ENCODE measurements at places on chromosomes 11 and 22.
A peak's percentile ranks its signal among the peaks of the same experiment; 100 is the strongest.

DNA sequence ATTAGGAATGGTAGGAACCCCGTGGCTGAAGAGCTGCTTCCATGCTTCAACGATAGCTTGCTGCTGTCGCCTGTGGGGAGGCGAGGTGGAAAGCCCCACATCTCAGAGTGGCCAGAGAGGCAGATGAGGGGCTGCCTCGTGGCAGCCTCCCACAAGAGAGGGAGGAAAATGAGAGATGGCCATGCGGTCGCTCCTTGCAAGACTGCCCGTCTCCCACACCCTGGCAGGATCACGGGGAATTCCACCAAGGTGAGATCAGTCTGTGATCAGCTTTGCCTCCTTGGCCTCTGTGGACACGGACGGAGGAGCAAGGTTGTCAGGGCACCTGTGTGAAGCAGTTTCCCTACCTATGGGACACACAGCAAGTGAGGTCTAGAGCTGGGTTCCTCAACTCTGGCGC, 3.0 kb downstream of the CRYBA4 start:
- no peak for DNase-seq

GRCh38 chr11:1853376-1854131, 670 bp downstream of the LSP1 start:
- DNase-seq = no peak

DNA sequence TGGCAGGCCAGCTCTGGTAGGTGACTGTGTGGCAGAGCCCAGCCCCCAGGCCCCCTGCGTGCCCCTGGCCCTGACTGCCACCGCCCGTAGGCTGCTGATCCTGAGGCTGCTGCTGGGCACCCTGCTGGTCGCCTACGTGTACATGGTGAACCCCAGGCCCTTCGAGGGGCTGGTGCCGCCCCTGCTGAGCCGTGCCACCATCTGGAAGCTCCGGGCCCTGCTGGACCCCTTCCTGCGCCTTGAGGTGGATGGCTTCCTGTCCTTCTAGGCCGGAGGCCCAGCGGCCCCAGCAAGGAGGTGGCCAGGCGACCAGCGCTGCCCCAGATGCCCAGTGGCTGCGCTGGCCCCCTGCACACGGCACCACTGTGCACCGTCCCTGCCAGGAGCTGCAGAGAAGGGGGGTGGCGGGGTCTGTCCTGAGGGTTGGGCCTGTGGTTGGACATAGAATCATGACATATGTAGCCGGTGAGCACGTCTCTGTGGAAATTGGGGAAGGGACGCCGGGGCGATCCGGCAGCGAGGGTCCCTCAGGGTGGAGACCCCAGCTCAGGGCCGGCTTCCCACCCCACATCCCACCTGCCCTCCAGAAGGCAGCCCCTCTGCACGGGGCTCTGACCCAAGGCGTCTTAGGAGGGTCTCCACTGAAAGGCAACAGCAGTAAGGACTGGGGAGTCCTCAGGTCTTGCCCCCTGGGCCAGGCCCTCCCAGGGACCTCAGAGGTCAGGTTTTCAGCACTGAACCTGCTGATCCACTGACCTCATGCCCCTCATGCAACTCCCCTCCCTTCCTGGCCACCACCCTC, 185.4 kb downstream of the IGLL1 start:
- no peak for DNase-seq

DNA sequence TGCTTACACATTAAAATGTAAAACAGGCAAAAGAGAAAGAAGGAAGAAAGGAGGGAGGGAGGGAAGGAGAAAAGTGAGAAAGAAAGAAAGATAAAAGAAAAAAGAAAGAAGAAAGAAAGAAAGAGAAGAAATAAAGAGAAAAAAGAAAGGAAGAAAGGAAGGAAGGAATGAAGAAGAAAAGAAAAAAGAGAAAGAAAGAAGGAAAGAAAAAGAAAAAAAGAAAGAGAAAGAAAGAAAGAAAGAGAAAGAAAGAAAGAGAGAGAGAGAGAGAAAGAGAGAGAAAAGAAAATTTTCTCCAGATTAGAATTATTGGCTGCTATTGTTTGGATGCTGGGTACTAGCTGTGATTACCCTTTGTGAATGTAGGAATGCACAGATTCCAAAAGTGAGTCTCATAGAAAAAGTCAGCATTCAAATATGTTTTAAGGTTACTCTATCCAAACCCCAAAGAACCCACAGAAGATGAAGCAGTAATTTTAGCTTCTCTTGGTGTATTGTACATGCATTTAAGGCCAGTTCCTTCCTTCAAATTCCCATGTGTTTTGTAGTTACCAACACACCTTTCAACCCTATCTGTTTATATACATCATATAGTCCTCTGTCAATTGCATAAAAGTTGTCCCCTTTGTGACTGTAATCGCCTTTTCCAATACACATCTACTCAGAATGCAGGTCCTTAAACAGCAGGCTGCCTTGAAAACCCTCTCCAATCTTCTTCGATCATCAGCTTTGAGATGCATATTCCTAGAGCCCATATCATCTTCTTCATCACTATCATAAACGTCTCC, 789 bp upstream of the FAM111A start:
- DNase-seq = no peak

- no peak for DNase-seq
Observed at GRCh38 chr11:96215826-96216225, 127.2 kb downstream of the MAML2 start.

DNA sequence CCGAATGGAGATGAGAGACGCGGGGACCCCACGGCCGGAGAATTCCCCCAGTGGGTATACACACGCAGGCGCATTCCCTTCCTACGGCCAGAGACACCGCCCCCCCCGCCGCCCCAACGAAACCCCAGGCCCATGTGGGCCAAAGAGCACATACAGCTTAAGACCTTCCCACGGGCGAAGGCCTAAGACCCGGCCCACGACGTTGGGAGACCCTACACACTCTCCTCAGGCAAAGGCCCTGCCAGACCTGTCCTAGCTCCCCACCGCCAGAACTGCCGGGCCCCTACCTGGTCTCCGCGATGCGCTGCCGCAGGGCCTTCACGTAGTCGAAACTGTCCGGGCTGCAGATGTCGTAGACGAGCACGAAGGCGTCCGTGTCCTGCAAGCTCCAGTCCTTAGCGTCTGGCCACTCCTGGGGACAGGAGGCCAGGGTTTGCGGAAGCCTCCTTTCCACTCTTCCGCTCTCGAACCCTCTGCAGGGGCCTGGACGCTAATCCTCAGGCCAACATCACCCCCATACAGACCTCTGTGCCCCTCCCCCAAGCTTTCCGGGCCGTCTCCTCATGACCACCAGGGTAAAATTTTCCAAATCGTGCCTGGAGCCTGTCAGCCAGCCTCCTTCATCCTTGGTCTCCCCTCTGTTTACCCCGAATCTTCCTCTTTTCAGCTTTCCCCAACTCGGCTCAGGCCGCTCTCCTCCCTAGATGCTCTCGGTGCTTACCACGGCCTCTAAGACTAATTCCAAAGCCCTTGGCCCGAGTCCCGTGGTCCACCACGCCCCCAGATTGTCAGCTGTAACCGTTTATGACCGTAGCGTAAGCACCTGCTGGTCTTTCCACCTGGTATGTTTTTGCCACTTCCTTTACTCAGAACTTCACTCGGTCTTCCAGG, 1.7 kb downstream of the RASL10A start:
- no peak for DNase-seq

DNA sequence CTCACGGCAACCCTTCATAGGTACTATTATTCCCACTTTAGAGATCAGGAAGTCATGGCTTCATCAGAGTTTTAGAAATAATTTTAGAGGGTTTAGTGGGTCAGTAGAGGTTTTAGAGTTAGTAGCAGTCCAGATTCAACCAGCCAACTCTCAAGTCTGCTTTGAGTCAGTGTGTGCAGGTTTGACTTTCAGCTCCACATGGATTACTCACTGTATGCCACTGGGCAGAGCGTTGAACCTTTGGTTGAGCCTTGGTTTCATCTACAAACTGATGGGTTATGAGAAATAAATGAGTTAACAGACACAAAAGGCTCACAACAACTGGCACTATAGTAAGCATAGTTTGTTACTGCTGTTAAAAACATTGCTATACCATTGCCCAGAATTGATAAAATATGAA, 19.0 kb upstream of the TP53AIP1 start:
- DNase-seq = no peak

GRCh38 chr11:7367803-7368202, 116.1 kb downstream of the SYT9 start:
- no peak for DNase-seq

- no peak for DNase-seq
Observed at GRCh38 chr22:26822313-26822712, 164.9 kb downstream of the MIAT start.

- peak; percentile 23 for DNase-seq
Observed at GRCh38 chr22:33302049-33302545, 243.9 kb upstream of the SYN3 start.

- no peak for DNase-seq
Observed at GRCh38 chr11:74171630-74171968, 510 bp downstream of the PPME1 start.

- no peak for DNase-seq
Observed at GRCh38 chr22:17930455-17931313, 93.7 kb downstream of the MICAL3 start.

- no peak for DNase-seq
Observed at GRCh38 chr22:36027935-36028645, 534 bp downstream of the RBFOX2 start.

DNA sequence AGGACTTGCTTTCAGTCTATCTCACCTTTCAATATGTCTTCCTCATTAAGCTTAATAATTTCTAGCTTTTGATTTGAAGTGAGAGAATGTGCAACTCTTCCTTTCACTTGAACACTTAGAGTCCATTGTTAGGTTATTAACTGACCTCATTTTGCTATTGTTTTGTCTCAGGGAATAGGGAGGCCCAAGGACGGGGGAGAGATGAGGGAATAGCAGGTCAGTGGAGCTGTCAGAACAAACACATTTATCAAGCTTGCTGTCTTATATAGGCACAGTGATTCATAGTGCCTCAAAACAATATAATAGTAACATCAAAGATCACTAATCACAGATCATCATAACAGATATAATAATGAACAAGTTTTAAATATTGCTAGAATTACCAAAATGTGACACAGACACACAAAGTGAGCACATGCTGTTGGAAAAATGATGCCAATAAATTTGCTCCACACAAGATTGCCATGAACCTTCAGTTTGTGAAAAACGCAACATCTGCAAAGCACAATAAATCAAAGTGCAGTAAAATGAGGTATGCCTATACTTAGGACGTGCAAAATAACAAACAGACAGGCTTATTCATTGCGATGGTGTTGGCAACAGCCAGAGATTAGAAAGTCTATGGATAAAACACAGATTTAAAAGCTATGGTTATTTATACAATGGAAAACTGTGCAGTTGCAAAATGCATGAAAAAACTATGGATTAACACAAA, 106.3 kb upstream of the TEAD1 start:
- no peak for DNase-seq

DNA sequence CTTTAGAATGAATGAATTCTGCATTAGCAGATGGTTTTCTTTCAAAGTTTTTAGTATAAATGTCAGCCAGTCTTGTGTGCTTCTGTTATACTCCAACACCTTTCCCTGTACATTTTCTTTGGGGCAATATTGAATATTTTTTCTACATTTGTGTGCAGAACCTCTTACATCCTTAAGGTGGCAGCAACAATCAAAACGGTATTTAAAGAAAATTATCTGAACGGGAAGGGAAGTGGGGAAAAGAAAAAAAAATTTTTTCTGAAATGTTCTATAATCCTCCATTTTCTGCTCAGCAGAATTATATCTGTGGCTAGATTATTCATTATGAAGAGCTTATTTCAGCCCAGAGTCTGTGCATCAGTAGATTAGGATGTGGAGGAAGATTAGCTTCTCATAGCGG, 347.3 kb upstream of the RAG2 start:
- DNase-seq = no peak

- DNase-seq = no peak
Observed at GRCh38 chr11:1290052-1291040, 19.1 kb downstream of the TOLLIP start.

DNA sequence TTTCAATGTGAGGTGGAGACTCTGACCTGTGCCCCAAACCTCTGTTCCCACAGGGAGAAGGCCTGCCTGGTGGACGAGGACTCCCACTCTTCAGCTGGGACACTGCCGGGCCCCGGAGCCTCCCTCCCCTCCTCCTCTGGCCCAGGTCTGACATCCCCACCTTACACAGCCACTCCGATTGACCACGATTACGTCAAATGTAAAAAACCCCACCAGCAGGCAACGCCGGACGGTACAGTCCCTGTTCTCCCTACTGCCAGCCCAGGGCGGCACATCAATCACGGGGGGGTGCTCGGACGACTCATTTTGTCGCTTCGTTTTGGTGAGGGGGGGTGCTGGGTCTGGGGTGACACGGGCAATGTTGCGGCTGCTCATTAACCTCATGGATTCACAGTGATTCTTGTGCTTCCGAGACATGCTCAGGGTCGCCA, 83.3 kb upstream of the SUSD2 start:
- DNase-seq = no peak

- no peak for DNase-seq
Observed at GRCh38 chr22:36835903-36836302, 19.1 kb upstream of the PVALB start.

DNA sequence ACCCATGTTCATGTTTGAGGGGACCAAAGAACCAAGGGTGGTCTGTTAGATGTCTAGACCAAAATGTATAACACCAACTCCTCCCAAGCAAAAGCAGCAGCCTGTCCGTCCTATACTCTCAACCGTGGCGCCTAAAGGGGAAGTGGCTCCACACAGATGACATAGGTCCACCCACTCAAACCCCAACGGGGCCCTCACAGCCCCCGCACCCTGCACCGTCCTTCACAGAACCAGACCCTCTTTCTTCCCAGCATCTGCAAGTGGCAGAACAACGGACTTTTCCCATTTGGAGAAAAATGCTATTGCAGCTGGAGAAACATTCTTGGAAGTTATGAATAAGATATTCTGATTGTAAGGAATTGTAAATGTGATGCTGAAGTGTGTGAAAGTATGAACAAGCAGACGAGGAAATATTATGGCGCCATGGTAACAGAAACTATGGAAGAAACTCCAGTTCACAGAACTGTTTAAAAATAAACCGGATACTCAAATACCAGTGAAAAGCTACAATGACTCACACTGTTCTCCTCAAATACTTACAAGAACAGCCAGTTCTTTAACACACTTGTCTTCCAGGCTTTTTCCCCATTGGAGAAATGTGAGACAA, 76.5 kb upstream of the ARFGAP3 start:
- no peak for DNase-seq

GRCh38 chr22:43042101-43042780, 27.3 kb upstream of the PACSIN2 start:
- no peak for DNase-seq

- no peak for DNase-seq
Observed at GRCh38 chr11:114256176-114256966, 39.8 kb upstream of the NNMT start.

- DNase-seq = no peak
Observed at GRCh38 chr11:76667271-76667818, 3.2 kb downstream of the LRRC32 start.

Data from activated T-helper 1 cell treated with anti-CD3 and anti-CD28 coated beads, Interleukin-12 subunit alpha, Interleukin-12 subunit beta, Interleukin-2, Interleukin-4 antibody, amounts not matched to agents 30 ng/mL and 10 ng/mL and 1 ng/mL, durations not matched to agents 14 hours and 24 hours and 36 hours (primary cell).